ENCODE measurements at places on chromosomes 4 and X. TPM values are rescaled to one million over a fixed set of nuclear protein-coding genes. Genes with fewer than 3 reads are reported as not detected.

The CXXC4 gene
- 0.63 TPM for total RNA-seq

DNA sequence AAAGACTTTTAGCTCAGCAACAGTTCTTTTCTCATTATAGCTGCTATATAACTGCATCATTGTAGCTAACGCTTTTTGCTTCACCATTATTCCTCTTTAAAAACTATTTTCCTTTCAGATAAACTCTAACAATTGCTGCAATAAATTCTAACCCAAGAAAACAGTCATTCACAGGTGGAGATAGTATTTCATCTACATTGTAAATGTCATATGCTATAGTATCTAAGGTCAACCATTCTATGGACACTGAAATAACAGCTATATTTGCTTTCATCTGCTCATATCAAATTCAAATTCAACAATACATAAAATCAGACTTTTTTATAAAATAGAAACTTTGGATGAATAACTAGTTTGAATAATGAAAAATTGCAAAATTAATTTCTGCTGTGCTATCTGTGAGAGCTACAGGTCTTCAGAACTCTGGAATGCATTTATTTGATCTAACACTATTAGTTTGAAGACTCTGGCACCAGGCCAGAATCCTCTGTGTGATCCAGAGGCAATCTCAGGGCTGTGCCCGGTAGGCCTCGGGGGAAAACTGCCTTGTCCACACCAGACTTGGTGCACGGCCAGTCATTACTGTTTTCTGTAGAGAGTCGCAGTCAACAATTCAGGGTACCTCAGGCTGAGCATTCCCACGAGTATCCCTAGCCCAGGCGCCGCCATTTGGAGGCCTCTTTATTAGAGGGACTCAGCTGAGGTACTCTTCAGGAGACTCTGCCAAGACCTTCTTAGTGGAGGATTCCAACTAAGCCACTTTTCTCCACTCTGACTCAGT is 332.4 kb downstream of the SLC7A11 start:
- no peaks in the 10 kb centered on the region for H3K36me3 ChIP-seq
- H3K4me3 ChIP-seq, result no peak overlapping the region
- no peak for DNase-seq
- no peaks in the 10 kb centered on the region for H3K4me1 ChIP-seq

DNA sequence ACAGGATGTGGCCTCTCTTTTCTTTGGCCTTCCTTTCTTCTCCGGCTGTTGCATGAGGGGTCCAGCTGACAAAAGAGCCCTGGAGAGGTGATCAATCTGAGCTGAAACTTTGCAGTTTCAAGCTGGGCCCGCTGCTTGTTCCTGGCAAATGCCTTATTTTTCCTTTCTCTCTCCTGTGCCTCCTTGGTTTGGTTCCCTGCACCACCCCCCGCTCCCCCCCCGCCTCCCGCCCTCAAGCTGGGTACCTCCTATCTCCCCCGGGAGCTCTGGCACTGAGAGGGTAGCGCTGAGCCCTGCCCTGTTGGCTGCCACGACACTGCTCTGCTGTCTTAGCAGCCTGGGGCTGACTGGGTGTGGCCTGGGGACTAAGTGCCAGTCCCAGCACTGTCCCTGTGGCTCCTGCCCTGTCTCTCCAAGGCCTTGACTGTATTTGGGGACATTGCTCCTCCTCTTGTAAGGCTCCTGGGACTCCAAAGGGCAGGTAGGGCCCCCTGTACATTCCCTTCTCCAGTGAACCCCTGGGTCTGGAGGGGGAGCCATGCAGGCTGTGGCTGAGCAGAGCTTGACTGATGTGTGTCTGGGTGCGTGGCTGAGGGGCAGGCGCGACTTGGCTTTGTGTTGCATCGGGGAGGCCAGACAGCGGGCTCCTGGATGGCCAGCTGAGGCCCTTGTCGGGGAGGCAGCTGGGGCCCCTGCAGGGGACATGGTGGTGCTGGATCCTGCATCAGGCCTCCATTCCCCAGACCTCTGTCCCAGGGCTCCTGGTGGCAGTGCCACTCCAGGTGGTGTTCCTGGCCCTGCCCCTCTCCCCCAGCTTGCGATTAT is 1.1 kb downstream of the PLXNA3 start:
- DNase-seq, result peak; percentile 46
- H3K27me3 ChIP-seq, result no peaks in the 10 kb centered on the region
- H3K4me3 ChIP-seq, result peak overlapping the region; percentile 10
- H3K36me3 ChIP-seq, result no peaks in the 10 kb centered on the region
- H3K4me1 ChIP-seq, result no peaks in the 10 kb centered on the region

DNA sequence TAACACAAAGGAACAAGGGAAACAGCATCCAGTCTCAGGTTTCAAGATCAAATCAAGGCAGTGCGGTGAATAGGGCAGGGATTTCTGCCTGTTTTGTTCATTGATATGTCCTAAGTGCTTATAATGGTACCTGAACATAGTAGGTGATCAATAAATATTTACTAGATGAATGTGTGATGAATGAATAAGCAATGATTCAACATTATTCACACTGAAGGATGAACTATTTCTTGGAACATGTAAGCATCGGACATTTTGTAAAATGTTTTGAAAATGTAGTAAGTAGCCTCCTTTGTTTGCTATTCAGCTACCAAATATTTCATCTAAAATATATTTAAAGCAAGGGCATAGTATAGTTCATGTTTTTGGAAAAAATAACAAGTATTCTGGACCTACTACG is 67.8 kb downstream of the USP38 start:
- DNase-seq, result no peak
- no peaks in the 10 kb centered on the region for H3K36me3 ChIP-seq
- no peak overlapping the region for H3K4me3 ChIP-seq

DNA sequence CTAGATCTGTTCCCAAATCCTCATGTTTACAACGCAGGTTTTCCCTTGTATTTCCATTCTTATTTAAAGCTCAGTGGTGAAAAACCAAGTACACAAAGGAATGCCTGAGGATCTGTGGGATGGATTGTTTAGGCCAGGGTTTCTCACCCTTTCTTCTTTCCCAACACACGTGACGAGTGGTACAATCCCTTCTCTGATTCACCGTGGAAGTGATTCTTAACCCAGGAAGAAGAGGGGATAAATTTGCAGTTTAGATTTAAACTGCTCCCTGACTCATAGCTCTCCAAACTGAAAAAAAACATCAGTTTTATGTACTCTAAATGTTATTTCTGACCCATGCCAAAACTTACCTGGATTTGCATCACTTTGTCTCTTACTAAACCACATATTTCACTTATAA is 17.0 kb downstream of the PAQR3 start:
- H3K4me3 ChIP-seq, result no peak overlapping the region
- H3K36me3 ChIP-seq, result no peaks in the 10 kb centered on the region
- no peaks in the 10 kb centered on the region for H3K4me1 ChIP-seq
- DNase-seq, result no peak
- H3K27ac ChIP-seq, result no peak overlapping the region

- H3K4me3 ChIP-seq, result no peak overlapping the region
- no peak overlapping the region for H3K27ac ChIP-seq
- no peaks in the 10 kb centered on the region for H3K36me3 ChIP-seq
- H3K27me3 ChIP-seq, result no peaks in the 10 kb centered on the region
Measured at GRCh38 chrX:129750971-129751370, 12.2 kb downstream of the XPNPEP2 start.

DNA sequence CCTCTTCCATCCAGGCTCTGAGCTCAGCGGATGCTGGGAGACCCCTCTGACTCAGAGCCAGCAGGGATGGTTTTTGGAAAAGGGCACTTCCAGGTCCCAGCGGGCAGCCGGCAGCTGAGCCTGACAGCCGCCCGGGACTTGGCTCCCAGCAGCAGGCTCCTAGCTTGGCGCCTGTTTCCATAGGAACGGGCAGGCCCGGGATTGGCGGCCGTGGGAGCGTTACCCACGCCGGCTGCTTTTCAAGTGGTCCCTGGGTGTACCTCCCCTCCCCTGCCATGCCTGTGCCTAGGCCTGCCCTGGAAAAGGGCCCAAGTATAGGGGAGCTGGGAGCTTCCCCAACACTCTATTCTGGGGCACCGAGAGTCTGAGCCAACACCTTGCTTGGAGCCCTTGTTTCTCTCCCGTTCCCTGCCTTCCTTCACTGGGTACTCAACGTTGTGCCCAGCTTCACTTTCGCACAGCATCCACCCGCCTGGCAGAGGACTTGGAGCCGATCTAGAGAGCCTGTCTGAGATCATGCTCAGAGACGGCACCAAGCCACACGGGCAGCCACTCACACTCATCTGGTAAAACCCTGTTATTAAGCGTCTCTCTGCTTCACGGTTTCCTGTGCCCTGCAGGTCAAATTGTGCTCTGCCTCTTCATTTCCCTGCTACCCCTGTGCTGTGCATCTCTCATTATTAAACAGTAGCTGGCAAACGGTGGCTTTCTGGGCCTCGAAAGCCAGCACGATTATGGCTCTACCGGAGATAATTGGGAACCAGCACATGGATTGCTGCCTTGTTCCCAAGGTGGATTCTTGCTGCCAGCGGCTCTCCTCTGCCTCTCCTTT is 521.5 kb downstream of the BCOR start:
- peaks cover 2% of the 10 kb centered on the region for H3K27me3 ChIP-seq
- H3K27ac ChIP-seq, result no peak overlapping the region
- peak; percentile 48 for DNase-seq
- no peaks in the 10 kb centered on the region for H3K4me1 ChIP-seq
- no peak overlapping the region for H3K4me3 ChIP-seq

Measured in kidney (tissue), 22 donors.